Esophagus muscularis mucosa (tissue), 4 donors: ENCODE measurements at places on chromosomes 2 and 18. TPM values are rescaled to one million over a fixed set of nuclear protein-coding genes. Genes with fewer than 3 reads are reported as not detected.

PLCD4 gene
- total RNA-seq, result 2.6 TPM

DNA sequence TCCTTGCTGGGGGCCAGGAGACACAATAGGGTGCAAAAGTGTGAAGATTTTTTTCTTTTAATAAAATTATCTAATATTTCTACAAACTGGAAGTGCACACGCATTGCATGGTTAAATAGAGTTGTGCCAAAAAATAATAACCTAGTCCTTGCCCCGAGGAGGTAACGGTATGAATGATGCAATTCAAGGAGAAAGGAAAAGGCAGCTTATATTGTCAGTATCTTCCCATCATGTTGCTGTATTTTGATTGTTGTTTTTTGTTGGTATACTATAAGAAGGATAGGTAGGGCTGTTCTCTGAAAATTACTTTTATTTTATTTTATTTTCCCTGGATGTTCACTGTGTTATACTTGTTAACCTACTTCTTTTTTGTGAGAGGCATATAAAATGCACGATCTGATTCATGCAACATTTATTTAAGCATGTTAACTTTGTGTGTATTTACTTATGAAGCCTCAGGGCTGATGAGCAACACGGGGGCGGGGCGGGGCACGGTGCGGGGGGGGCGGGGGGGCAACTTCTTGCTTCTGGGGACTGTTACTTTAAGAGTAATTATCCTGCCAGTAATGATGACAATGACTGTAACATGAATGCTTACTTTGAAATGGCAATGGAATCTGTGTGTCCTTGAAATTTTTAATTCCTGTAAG is 118.6 kb downstream of the AQP4 start:
- peak; percentile 17 for DNase-seq
- H3K27ac ChIP-seq, result no peak overlapping the region
- no peaks in the 10 kb centered on the region for H3K36me3 ChIP-seq
- no peaks in the 10 kb centered on the region for H3K27me3 ChIP-seq
- no peak overlapping the region for H3K4me3 ChIP-seq

DNA sequence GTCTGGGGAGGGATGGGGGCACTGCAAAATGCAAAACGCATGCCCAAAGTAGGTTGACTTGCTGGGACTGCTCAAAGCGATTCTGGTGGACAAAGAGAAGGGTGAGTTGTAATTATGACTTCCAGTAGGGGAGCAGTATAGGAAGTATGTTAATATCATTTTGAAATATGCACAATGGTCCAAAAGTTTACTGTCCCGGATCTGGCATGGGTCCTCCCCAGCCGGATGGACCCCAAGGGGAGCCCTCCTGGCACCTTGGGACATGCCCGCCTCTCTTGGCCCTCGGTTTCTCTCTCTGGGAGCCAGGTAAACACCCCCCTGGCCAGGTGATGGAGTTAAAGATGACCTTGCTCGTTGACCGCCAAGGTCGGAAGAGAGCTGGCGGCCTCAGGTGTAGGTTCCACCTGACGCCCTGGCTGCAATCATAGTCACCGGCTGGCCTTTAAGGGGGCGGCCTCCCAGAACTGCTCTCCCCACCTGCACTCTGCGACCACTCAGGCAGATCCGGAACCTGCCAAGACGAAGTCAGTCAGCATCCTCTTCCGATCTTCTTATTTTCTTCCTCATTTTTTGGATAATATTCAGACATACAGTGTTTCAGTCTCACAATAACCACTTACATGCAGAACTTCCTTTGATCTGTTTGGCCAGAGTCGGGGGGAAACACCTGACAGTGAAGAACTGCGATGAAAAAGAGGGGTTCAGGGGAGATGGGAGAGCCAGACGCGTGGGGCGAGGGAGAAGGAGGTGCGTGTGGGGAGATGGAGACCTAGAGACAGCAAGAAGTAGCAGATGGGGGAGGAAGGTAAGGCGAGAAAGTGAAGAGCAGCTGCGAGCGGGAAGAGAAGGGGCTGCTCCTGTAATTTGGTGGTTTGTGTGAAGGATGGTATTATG is 148.3 kb downstream of the MEIS1 start:
- H3K4me1 ChIP-seq, result peaks cover 14% of the 10 kb centered on the region
- no peaks in the 10 kb centered on the region for H3K36me3 ChIP-seq
- DNase-seq, result no peak
- peaks cover 4% of the 10 kb centered on the region for H3K27me3 ChIP-seq

- H3K36me3 ChIP-seq, result no peaks in the 10 kb centered on the region
- H3K27me3 ChIP-seq, result no peaks in the 10 kb centered on the region
- DNase-seq, result no peak
- H3K27ac ChIP-seq, result peak overlapping the region; percentile 7
- no peak overlapping the region for H3K4me3 ChIP-seq
Measured at GRCh38 chr2:43133708-43134570, 92.5 kb downstream of the ZFP36L2 start.

DNA sequence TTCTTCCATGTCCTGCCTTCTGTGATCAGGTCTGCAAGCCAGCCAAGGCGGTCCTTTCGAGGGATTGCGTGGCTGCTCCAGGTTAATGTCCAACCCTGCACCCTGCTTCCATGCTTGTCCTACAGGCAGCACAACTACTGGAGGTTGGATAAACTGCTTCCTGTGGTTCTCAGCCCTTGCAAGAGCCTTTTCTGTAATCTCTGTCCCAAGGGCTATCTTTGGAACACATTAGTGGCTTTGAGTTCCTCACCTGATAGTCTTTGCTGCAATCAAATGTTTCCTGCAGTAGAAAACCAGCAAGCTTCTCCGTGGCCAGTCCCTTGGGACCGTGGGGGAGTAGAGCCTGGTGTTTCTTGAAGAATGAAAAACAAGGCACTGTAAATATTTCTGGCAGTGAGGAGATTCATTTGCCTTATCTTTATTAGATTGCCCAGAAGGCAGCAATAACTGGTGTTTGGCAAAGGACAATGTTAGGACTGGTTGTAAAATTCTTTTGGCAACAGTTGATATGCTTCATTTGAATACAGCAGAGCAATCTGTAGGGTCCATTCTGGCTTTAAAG is 214.4 kb downstream of the FHOD3 start:
- no peak for DNase-seq
- H3K4me3 ChIP-seq, result no peak overlapping the region
- no peaks in the 10 kb centered on the region for H3K36me3 ChIP-seq
- no peaks in the 10 kb centered on the region for H3K4me1 ChIP-seq
- no peaks in the 10 kb centered on the region for H3K27me3 ChIP-seq

GRCh38 chr18:8980918-8981317 is 121.6 kb upstream of the NDUFV2 start:
- H3K36me3 ChIP-seq, result no peaks in the 10 kb centered on the region
- no peaks in the 10 kb centered on the region for H3K27me3 ChIP-seq
- no peak overlapping the region for H3K4me3 ChIP-seq
- H3K4me1 ChIP-seq, result peaks cover 8% of the 10 kb centered on the region
- DNase-seq, result no peak

GKN2 gene
- total RNA-seq, result not detected

GRCh38 chr18:21747764-21748693 is 7.4 kb downstream of the MIB1 start:
- H3K27ac ChIP-seq, result no peak overlapping the region
- peaks cover 48% of the 10 kb centered on the region for H3K4me1 ChIP-seq
- H3K27me3 ChIP-seq, result no peaks in the 10 kb centered on the region
- no peak for DNase-seq

- peaks cover 2% of the 10 kb centered on the region for H3K4me1 ChIP-seq
- no peaks in the 10 kb centered on the region for H3K36me3 ChIP-seq
- H3K4me3 ChIP-seq, result no peak overlapping the region
- H3K27me3 ChIP-seq, result no peaks in the 10 kb centered on the region
Measured at GRCh38 chr2:239929504-239929903, 95.6 kb downstream of the NDUFA10 start.

GRCh38 chr2:101974663-101975062 is 17.1 kb upstream of the IL1R2 start:
- DNase-seq, result no peak
- no peaks in the 10 kb centered on the region for H3K36me3 ChIP-seq
- no peak overlapping the region for H3K27ac ChIP-seq
- H3K4me3 ChIP-seq, result no peak overlapping the region
- peaks cover 4% of the 10 kb centered on the region for H3K4me1 ChIP-seq
- H3K27me3 ChIP-seq, result no peaks in the 10 kb centered on the region

ANTXR1 gene
- 74.6 TPM for total RNA-seq

FAM124B gene
- total RNA-seq, result 2.5 TPM
